ENCODE measurements at places on chromosomes 16 and 17.

- DNase-seq: peak; percentile 72
Observed at GRCh38 chr17:21119247-21119918, 7.4 kb upstream of the DHRS7B start.

DNA sequence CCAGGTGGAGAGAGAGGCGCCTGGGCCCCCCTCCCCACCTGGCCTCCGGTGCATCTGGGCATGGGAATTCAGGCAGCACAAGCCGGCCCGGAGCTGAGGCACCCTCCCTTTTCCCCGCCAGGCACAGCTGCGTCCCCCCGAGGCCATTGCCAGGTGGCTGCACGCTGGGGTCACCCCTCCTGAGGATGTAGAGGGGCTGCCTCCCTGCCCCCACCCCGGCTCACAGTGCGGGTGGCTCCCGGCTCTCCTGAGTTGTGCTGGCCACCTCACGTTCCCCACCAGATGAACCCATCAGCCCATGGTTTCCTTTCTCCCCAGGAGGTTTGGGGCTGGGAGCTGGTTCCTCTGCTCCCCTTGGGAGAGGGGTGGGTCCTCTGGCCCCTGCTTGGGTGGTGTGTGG lies 12.6 kb downstream of the CACNA1H start:
- DNase-seq: no peak

GRCh38 chr16:15640966-15641365 lies 2.0 kb downstream of the MARF1 start:
- DNase-seq: no peak

- DNase-seq: no peak
Observed at GRCh38 chr17:5354310-5354709, 65.2 kb downstream of the NUP88 start.

DNA sequence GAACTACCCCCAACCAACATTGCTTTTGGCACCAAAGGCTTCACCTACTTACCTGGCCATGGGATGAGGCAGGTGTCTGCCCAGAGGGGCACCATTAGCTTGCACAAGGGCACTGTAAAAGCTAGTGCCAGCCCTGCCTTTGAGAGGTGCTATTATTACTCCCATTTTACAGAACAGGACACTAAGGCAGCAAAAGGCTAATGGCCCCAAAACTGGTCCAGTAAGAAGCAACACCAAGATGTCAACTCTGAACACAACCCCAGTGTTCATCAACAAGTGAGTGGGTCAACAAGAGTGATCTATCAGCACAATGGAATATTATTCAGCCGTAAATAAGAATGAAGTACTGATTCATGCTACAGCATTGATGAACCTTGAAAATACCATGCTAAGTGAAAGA lies 7.7 kb upstream of the USP7 start:
- no peak for DNase-seq

GRCh38 chr17:50386510-50386909 lies 10.8 kb downstream of the LRRC59 start:
- no peak for DNase-seq

- no peak for DNase-seq
Observed at GRCh38 chr16:47061204-47061603, 82.5 kb downstream of the NETO2 start.

GRCh38 chr17:68512960-68513474 lies 787 bp downstream of the PRKAR1A start:
- DNase-seq: peak; percentile 28

DNA sequence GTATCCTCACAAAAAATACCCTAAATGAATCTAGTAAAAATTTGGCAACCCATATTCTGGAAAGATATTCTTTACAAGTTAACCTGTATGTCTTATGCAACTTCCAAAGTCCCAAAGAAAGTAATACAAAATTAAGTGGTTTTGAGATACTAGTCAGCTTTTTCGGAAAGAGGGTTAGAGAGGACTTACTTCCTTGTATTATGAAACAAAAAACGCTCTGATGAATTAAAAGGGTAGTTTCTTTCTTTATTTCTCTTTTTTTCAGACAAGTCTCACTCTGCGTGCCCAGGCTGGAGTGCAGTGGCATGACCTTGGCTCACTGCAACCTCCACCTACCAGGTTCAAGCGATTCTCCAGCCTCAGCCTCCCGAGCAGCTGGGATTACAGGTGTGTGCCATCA lies 51.6 kb downstream of the KANSL1 start:
- DNase-seq: no peak

DNA sequence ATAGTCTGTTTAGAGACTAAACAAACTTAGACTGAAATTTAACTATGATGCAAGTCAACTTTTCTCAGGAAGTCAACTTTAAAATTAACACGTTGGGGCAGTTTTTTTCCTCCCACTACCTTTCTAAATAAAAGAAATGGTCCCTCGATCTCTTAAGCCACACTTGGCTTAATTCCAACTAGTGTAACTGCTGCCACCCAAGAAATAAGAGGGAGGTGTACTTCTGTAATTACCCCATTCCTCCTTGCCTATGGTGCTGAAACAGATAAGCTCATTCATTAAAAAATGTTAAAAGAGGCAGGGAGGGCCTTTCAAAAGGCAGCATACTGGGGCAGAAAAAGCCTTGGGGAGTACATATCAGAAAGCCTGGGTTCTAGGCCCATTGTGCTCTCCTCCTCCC lies 59.8 kb downstream of the NCOR1 start:
- DNase-seq: no peak

DNA sequence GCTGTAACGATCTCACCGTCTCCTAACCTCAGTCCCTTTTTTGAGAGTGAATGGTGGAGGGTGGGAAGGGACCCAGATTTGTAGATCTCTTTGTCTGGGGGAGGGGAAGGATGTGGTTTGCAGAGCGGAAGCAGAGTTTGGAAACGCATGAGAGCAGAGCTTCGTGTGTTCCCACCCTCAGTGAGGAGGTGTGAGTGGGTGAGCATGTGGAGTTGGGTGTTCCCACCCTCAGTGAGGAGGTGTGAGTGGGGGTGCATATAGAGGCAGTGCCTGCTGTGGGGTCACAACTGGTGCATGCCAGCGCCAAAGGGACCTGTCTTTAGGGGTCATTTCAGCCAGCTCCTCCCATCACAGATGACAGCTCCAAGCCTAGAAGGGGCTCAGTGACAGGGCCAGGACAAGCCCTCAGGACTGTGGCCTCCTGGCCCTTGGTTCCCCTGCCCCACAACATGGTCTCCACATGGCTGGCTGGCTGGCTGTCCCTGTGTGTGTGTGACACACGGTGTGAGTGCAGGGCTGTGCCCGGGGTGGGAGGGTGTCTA lies 1.8 kb upstream of the CISD3 start:
- DNase-seq: no peak

- DNase-seq: no peak
Observed at GRCh38 chr17:79829004-79829403, 10.2 kb downstream of the CBX4 start.

- DNase-seq: no peak
Observed at GRCh38 chr16:48408688-48409087, 23.5 kb upstream of the SIAH1 start.

GRCh38 chr17:56262803-56263202 lies 109.5 kb downstream of the ANKFN1 start:
- no peak for DNase-seq

DNA sequence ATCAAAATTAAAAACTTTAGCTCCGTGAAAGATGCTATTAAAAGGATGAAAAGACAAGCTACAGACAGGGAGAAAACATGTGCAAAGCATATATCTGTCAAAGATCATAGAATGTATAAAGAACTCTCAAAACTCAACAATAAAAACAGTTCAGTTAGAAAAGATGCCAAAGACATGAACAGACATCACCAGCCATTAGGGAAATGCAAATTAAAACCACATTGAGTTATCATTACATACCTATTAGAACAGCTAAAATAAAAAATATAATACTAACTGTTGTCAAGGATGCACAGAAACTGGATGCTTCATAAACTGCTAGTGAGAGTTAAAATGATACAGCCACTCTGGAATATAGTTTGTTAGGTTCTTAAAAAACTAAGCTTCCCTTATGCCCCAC lies 58.8 kb downstream of the NFATC3 start:
- no peak for DNase-seq

GRCh38 chr17:14295676-14296075 lies 5.2 kb upstream of the HS3ST3B1 start:
- no peak for DNase-seq

GRCh38 chr17:42329025-42329976 lies 41.0 kb downstream of the STAT5A start:
- no peak for DNase-seq

GRCh38 chr16:67760206-67760955 lies 41.3 kb upstream of the GFOD2 start:
- no peak for DNase-seq

- no peak for DNase-seq
Observed at GRCh38 chr17:76714336-76714735, 3.6 kb upstream of the MXRA7 start.

DNA sequence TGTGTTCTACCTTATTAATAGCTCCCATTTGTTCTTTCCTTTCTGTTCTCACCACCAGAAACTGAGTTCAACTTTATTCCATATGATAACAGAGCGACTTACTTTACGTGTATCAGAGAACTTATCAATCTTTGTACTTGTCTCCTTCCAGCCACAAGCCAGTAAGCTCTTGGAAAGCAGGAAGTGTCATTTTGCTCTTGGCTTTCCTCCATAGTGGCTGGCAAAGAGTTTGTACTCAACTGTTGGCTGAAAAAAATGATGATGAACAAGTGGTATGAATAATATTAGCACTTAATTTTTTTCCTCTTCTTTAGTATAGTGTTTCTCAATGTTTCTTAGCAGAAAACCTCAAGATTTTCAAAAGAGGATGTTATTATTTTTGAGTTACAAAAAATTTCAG lies 182.4 kb upstream of the TOM1L1 start:
- no peak for DNase-seq

DNA sequence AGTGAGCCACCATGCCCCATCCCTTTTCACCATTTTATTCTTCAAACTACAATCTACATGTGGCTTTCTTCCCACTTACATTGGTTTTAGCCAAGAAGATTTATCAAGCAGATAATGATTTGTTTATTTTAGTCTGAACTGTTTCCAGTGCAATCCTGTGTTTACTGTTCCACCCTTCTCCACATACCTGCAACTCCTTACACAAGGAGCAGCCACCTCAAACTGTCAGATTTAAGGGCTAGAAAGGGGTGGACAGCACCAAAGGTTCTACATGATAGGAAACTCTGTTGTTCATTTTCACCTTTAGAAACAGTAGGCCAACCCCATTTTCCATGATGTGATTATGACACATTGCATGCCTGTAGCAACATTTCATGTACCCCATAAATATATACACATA lies 1.9 kb downstream of the RUNDC1 start:
- no peak for DNase-seq

DNA sequence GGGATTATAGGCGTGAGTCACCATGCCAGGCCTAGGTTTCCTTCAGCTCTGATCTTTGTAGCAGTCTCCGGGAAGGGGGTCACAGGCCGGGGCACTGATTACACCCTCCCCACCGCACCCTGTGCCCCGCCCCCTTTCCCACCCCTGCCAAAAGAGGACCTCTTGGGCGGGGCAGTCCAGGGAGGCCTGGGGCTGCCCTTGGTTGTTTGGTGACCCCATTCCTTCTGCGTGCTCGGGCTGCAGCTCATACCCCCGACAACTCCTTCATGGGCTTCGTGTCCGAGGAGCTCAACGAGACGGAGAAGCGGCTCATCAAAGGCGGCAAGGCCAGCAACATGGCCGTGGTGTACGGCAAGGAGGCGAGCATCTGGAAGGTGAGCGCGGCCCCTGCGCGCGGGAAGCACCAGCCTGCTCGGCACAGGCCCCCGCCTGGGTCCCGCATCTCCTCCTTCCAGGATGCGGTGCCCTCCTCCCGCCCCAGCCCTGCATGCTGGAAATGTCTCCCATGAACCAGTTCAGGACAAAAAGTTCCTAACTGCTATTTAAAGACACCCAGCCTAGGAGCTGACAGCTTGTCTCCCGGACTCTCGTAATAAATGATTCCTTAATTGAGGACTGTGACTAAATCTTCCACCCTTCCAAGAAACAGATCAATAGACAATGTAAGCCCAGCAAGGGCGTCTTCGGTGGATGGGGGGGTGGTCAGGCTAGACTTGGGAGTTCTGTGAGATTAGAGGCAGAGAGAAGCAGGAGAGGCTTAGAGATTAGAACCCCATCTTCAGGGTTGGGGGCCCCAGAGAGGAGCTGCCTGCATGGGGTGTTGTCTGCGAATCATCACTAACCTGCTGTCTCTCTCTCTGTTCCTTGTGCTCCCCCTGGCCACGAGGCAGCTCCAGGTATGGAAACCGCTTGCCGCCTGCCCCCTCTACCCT lies 64.5 kb downstream of the MGAT5B start:
- DNase-seq: no peak

GRCh38 chr16:84995663-84996062 lies 15.7 kb downstream of the ZDHHC7 start:
- no peak for DNase-seq

DNA sequence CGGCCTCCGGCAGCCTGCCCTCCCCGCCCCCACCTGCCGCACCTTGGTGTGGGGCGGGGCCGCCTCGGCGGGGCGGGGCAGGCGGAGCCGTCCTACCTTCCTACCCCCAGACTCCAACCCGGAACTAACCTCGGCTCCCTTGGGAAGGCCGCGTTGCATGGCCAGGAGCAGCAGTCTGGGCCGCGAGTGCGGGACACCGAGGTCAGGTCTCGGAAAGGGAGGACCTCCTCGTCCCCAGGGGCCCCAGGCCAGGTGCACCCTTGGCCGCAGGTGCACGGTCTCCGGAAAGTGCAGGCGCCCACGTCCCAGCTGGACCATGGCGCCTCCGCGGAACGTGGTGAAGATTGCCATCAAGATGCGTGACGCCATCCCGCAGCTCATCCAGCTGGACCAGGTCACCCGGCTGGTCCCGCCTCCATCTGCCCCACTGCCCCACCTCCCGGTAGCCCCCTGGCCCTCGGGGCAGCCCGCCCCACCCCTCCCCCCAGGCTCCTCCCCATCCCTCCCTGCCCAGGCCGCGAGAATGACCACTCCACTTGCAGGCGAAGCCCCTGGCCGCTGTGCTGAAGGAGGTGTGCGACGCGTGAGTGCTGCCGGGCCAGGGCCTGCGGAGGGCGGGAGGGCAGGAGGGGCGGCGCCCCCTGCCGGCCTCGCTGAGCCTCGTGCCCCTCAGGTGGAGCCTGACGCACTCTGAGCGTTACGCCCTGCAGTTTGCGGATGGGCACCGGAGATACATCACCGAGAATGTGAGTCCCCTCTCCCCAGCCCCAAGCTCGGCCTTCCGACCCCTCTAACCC lies at the start of gene ELMO3:
TSS of gene ELMO3 (plus strand) at position 121 of the 797 bp plus-strand sequence. CDS start at position 317, 196 bp downstream.
- DNase-seq: peak; percentile 68

DNA sequence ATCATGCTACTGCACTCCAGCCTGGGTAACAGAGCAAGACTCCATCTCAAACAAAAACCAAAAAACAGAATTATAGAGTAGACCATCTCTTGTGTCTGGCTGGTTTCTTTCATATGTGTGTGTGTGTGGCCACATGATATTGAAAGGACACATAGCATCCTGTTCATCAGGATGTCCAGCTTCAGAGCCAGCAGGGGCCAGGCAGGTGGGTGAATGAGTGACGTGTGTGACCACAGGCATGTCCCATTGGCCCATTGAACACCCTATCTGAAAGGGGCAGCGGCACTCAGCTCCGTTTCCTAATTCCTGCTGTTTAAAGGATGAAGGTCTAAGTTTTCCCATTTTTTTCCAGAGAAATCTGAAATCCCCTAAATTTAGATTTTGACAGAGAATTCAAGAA lies 174.2 kb downstream of the PRKCB start:
- no peak for DNase-seq

GRCh38 chr17:66713533-66714042 lies 121.3 kb upstream of the CACNG5 start:
- no peak for DNase-seq

- DNase-seq: no peak
Observed at GRCh38 chr16:25161753-25162367, 50.3 kb downstream of the LCMT1 start.

GRCh38 chr17:59257101-59257500 lies 36.8 kb downstream of the GDPD1 start:
- no peak for DNase-seq

- no peak for DNase-seq
Observed at GRCh38 chr17:65542610-65543009, 18.8 kb downstream of the AXIN2 start.

- DNase-seq: no peak
Observed at GRCh38 chr16:69860233-69861231, 90.6 kb upstream of the CLEC18A start.
